SW480 (cell line): ENCODE measurements at places on chromosomes 3 and 15.

DNA sequence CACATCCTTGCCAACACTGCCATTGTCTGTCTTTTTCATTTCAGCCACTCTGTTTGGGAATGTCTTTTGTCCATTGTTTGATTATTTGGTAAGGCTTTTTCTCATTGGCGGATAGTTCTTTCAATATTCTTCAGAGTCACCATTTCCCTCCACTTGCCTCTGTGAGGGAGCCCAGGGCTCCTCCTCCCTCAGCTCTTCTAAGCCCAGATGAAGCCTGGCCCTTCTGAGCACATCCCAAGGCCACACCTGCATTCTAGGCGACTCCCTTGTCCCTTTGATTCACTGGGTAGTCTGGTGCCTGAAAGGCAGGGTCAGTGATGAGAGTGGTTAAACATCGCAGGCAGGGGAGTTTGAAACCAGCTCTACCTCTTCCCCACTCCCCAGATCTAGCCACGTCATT lies 12.4 kb upstream of the LTF start:
- DNase-seq, result no peak

DNA sequence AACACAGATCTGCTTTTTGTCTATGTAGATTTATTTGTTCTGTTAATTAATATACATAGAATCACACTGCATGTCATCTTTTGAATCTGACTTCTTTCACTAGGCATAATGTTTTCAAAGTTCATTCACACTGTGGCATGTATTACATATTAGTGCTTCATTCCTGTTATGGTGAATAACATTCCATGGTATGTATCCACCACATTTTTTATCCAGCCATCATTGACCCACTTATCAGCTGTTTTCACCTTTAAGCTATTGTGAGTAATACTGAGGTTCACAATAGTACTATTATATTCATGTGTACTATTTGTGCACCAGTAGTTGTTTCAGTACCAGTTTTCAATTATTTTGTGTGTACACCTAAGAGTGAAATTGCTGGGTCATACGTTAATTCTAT lies 230.6 kb upstream of the CNTN3 start:
- no peak for DNase-seq

DNA sequence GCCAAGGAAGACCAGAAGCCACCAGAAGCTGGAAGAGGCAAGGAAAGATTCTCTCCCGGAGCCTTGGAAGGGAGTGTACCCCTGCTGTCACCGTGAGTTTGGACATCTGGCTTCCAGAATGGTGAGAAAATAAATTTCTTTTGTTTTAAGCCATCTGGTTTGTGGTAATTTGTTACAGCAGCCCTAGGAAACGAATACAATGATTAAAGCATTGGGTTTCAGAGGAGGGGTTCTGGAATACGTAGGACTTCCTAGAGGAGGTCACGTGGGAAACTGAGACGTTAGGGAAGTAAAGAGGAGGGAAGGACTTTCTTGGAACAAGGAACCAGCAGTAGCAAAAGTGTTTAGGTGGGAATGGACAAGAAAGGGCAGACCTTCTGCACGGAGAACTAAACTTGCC lies 377.7 kb downstream of the IL20RB start:
- no peak for DNase-seq

- DNase-seq, result no peak
These were observed 88.2 kb downstream of the GMPS start for GRCh38 chr3:155958676-155959075.

DNA sequence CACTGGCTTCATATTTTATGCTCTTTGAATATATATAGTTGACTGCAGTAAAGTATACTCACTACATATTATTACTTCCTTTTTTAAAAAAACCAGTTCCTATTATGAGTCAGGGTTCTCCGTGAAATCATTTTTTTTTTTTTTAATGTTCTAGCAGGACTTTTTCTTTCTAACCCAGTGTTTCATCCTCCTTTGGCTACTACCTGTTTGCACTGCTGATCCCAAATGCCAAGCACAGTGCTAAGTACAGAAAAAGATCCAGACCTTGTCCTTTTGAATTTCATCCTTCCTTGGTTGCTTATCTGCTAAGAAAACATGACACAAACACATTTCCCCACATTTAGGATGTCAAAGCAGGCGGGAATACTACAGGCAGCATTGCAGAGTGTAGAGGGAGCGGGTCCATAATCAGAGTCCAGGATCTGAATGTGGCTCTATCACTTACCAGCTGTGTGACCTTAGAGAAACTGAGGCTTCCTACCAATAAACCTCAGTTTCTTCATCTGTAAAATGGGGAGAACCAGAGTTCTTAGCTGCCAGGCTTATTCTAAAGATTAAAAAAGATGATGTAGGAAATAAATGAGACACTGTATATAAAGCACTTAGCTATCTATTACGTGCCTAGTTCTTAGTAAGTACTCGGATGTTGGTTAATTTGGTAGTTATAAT lies 37.2 kb upstream of the ANPEP start:
- no peak for DNase-seq

DNA sequence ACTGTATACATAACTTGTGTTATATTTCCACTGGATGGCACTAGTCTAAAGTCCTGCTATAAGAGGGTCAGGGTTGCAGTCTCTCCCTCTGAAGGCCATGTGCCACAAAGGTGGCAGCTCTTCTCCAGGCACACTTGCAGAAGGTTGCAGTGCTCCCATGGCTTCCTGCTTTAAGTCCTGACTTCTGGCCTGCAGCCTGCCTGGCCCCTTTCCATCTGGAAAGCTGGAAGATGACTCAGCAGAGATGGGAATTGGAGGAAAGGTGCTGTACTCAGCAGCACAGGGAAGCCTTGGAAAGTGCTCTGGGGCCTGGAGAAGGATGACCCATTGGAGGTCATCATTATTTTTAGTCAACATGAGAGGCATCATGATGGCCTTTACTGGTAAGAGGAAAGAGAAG lies 40.9 kb upstream of the MRPL3 start:
- peak; percentile 17 for DNase-seq

- no peak for DNase-seq
These were observed 238.2 kb upstream of the GRM7 start for GRCh38 chr3:6622712-6623111.

- DNase-seq, result no peak
These were observed 26.0 kb downstream of the DCBLD2 start for GRCh38 chr3:98875535-98875934.

DNA sequence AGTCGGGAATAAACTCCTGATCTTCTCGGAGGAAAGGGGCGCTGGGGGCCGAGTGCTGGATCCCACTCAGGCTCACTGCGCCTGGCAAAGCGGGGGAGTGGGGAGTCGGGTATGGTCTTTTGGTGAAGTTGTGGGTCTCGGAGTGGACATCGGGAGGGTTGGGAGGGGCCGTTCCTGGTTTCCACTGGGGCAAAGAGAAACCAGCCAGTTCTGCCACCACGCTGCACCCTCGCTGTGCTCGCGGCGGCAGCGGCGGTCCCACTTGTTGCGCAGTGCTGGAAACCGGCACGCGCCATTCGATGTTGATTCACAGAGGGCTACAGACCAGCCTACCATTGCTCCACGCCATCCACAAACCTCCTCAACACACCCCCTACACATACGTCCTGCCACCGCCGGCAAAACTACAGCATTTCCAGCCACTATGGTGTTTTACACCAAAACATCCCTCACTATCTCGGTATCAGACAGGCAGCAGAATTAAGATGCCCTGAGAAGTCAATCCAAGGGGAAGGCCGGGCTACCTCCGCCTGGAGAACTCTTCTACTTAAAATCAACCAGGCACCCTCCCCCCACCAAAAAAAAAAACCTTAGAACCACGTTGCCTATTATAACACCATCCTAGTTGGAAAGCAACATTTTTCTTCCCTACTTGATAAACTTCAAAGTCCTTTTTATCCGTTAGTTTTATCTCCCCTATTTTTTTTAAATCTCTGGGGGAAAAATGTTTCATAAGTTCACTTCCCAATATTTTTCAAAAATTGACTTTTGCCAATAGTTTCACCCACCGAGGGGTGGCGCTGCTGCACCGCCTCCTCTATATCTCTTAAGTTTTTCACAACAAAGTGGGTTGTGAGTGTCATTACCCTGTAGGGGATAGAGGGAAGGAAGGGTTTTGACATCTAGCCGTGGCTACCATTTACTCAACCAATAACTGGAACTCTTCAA lies 3.6 kb downstream of the BCL6 start:
- DNase-seq, result peak; percentile 77

GRCh38 chr3:171190668-171191067 lies 164.1 kb upstream of the SLC2A2 start:
- no peak for DNase-seq

DNA sequence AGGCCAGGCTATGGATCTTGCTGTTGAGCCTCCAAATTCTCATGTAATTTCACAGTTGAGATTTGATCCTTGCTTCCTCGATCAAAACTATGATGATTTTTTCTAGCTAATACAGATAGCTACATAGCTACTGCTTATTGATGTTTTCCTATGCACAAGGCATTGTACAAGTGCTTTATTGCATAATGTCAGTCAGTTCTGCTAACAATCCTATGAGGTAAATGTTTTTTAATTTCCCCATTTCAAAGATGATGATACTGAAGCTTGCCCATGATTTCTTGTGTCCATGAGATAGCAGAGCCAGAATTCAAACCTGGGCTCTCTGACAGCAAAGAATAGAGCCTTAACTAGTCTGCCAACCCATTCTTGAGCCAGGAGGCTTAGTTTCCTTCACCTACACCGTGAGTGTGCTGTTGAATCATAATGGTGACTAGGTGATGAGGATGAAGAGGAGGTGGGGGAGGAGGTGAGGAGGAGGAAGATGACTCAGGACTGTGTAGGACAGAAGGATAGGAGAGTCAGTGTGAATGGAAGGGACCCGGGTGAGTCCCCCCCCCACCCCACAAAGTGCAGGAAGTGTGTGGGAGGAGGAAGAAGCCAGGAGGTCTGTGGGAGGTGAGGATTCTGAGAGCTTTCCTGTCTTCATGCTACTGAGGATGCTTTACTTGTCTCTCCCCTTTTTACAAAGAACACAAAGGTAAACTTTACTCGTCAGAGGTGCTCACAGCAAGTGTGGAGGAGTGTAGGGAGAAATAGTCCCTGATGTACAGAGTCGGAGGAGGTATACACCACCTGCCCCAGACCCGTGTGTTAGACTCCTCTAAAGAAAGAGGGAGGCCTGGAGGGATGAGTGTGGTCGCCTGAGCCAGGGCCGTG lies 3.6 kb downstream of the TAGLN3 start:
- DNase-seq, result no peak

DNA sequence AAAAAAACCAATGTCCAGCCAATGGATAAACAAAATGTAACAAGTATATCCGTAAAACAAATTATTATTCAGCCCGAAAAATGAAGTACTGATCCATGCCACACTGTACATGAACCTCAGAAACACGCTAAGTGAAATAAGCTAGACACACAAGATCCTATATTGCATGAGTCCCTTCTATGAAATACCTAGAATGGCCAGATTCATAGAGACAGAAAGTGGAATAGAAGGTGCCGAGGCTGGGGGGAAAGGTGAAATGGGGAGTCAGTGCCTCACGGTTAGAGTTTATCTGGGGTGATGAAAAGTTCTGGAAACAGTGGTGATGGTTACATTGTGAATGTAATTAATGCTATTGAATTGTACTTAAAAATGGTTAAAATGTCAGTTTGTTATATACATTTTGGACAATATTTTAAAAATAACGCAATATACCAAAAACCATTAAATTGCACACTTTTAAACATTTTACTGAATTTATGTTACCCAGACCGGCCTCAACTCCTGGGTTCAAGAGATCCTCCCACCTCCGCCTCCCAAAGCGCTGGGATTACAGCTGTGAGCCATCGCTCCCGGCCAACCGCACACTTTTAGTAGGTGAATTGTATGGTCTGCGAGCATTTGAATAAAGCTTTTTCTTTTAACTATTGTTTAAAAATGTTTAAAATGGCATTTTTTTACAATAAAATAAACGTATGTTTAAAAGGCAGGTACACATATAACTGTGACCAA lies 2.1 kb downstream of the RNF168 start:
- peak; percentile 69 for DNase-seq

DNA sequence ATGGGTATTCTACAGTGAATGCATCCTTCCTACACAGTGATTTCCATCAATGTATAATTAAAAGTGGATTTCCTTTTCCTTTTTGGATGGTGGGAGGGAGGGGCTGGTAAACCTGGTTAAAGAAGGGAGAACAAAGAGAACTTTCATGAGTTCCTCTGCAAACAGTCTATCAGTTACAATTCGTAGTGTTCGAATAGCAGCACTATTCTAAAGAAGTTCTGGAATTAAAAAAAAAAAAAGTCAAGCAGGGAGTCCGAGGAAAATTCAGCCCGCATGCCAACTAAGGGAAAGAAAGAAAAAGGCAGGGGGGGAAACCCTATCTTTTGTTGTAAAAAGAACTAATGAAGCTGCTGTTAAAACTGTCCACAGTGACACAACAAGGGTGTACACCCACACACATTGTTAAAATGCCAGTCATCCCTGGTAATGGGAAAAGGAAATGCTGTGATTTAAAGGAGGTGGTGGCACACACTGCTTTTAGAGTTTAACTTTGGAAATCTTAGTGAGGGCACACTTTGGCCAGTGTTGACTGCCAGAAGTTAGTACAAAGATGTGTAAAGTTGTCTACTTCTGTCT lies 521.2 kb downstream of the ZIC1 start:
- DNase-seq, result peak; percentile 19

- no peak for DNase-seq
These were observed 17.1 kb downstream of the ASB14 start for GRCh38 chr3:57275393-57275792.

- DNase-seq, result no peak
These were observed 31.9 kb downstream of the MYL3 start for GRCh38 chr3:46831316-46831715.

GRCh38 chr15:51096976-51097375 lies 2.3 kb upstream of the TNFAIP8L3 start:
- no peak for DNase-seq

DNA sequence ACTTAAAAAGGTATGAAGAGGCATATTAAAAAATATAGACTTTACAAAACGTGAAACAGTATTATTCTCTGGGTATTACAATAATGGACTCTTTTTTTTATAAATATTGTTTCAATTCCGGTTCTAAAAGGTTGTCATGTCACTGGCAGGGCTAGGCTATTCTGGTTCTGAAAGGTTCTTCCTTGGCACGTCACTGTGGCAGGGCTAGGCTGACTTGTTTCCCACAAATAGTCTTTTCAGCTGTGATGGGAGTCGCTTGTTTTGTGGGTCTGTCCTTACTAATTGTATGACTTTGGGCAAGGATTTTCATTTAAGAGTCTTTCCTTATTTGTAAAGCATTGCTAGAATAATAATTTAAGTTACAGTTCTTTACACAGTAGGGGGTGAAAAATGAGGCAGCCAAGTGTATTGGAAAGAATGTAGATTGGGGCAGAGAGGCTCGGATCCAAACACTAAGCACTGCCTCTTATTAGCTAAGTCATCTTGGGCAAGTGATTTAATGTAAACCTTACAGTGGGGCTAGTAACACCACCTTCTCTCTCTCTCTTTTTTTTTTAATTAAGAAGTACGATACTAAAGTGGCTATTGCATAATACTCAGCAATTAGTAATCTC lies 12.4 kb upstream of the MELTF start:
- DNase-seq, result no peak
